Stimulated activated CD8-positive, alpha-beta memory T cell treated with anti-CD3 and anti-CD28 coated beads, Interleukin-15, amount 100 ng/mL, for 48 hours (primary cell): ENCODE measurements at places on chromosomes 2 and 18.

GRCh38 chr2:216911886-216912285 is 52.0 kb upstream of the TNP1 start:
- no peak for DNase-seq

DNA sequence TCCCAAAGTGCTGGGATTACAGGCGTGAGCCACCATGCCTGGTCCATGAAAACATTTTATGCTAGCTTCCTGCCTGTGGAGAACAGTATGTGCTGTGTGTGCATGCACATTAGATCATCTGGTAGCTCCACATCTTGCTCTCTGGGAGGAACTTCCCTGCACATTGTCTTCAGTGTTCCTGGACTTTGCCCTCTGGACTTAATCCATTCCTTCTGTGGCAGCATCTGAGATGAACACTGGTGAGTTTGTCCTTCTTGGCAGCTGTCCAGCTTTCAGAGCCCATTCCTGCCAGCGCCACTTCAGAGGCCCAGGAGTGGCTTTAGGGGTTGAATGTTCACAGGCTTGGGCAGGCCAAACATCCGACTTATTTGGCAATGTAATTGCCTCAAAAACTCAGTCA is 65.2 kb downstream of the POU3F3 start:
- DNase-seq: no peak

DNA sequence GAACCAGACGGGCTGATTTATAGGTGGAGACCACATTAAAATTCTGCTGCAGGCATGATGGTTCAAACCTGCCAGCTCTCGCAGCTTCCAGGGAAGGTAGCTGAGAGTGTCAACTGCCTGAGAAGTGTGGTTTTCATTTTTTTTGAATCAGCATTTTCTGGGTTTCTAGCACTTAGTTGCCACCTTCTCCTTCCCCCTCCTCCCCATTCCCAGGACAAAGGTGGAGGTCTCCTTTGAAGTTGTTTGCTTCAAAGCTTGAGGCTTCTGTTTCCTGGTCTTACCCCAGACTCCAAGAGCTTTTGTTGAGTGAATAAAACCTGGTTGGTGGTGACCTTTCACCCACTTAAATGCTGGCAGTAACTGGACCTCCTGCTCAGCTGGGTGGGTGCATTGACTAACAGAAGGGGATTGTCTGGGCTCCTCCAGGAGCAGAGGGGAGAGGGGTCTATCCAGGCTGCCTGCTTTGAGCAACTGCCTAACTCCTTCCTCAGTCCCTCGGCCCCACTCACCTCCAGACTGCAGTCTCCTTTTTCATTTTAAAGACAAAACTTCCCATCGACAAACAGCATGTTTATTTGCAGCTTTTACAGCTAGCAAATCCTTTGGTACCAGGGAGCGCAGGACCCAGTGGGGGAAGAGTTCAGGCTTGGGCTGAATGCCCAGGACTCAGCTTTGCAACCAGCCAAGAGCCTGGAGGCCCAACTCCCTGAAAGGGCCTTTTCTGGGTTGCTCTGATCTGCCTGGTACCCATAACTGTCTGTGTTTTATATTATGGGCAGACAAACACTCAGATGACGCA is 3.5 kb downstream of the RHOB start:
- no peak for DNase-seq

- DNase-seq: no peak
Observed at GRCh38 chr2:235365743-235366142, 128.1 kb upstream of the AGAP1 start.
